Frontal cortex (tissue), 4 donors: ENCODE measurements at places on chromosomes 5 and 9. TPM values are rescaled to one million over a fixed set of nuclear protein-coding genes. Genes with fewer than 3 reads are reported as not detected.

DNA sequence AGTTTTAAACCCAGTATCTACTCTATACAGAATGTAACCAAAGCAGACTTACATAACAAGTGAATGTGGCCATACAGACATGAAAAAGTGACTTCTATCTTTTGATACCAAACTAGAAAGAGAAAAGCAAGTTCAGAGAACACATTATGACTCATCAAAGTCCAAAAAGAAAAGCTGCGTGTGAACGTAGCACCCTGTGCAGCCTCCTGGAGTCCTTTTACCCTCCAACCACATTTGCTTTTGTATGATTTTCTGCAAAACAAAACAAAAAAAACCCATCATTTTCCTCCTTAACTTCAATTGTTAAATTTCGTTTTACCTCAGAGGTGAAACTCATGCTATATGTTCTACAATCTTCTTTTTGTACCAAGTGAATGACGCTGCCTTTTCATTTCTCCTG is 2.8 kb upstream of the SMARCA2 start:
- DNase-seq = no peak

DNA sequence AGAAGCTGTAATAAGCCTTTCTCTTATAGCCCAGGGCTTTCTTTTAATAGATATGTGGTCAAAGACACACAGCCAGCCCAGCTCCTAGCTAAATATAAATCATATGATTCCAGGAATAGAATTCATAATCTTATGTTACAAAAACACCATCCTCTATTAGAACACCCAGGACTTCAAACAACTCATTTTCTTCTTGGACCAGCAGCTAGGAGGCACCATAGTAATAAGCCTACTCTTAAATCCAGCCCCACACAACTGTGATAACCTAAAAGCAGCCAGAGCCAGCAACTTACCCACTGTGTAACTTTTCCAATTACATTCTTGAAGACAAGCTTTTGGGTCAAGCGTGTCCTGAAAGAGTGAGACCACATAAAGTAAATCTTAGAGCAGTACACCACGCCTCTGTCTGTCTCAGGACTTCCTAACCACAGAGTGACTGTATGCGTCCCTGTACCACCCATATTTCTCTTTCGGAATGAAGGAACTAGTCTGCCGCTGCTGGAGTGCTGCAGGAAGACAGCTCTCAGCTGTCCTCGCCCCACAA is 223.8 kb downstream of the TLE1 start:
- no peak for DNase-seq

DNA sequence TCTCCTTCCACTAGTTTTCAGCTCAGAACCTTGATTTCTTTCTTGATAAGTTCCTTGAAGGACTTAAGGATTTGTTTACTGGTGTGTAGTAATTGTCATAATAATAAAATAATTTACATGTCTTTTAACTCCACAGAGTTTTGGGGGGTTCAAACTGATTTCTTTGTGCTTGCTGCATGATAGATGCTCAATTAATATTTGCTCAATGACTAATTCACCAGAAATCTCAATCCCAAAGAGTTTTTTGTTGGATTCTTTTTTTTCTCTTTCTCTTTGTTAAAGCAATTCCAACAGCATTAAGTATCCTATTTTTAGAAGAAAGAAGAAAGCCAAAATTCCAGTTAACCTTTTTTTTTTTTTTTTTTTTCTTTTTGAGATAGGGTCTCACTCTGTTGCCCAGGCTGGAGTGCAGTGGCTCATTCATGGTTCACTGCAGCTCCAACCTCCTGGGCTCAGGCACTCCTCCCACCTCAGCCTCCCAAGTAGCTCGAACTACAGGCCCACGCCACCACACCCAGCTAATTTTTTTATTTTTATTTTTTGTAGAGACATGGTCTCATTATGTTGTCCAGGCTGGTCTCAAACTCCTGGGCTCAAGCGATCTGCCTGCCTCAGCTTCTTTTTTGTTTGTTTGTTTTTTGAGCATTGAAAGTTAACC is 10.8 kb downstream of the FAF2 start:
- DNase-seq = no peak

DNA sequence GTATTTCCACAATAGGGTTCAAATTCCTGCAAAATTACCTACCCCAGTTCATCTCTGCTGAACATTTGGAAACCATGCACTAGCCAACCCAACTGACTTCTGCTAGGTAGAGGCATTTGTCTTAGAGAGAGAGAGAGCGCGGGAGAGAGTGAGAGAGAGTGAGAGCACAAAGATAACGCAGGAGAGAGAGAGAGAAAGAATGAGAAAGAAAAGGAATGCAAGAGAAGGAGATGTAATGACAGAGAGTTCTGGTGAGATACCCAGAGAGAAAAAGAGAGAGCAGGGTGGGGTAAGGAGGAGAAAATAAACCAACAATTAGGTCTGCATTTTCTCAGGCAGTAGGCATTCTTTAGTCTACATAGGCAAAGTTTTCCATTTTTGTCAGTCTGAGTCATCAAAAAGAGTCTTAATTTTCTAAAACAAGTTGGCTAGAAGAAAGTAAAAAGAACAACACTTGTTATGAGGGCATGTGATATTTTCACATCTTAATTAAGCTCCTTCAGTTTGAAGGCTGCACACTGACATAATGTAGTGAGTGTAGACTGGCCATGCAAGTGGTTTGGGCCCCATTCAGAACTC is 98.2 kb downstream of the MAP1B start:
- no peak for DNase-seq

DNA sequence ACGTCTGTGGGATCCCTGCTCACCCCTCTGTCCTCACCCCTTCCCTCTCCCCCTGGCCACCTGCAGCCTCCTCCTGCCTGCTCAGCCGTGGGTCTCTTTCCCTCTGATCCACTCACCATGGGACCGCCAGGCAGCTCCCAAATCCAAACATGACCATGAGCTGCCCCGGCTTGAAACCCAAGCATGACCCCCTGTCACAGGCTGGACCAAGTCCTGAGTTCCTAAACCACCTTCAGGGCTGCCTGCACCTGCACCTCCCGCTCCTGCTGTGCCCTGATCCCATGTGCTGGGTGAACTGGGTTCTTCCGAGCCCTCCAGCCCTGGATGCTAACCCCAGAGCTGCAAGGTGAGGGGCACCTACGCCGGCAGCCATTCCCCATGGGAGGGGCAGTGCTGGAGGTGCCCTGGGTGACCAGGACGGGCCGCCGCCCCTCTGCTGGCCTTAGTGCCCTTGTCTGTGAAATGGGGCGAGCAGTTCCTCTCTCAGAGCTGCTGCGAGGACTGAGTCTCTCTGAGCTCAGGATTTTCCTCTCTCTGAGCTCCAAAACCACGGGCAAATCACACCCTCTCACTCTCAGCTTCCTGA is 149.6 kb downstream of the GAPVD1 start:
- DNase-seq = no peak

GRCh38 chr5:152063004-152063403 is 138.4 kb upstream of the GLRA1 start:
- no peak for DNase-seq

DNA sequence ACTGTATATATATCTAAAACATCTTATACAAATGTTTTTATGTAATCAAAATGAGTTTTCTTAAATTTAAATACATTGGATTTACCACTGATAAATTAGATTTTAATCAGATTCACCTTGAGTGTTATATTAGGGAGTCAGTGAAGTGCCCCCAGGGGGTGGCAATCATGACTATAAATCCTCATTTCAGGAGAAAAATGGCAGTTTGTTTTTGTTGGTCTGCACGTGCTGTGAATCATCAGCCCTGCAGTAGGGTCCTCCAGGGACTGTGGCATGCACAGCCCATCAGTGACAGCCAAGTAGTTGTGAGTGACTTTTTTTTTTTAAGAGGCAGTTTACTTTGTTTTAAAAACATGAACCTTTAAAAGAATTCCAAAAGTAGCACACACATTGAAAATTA is 65.2 kb downstream of the ZSWIM6 start:
- DNase-seq = no peak

The PITX1 gene
- total RNA-seq = not detected
